ENCODE measurements at places on chromosomes 12 and 14.

DNA sequence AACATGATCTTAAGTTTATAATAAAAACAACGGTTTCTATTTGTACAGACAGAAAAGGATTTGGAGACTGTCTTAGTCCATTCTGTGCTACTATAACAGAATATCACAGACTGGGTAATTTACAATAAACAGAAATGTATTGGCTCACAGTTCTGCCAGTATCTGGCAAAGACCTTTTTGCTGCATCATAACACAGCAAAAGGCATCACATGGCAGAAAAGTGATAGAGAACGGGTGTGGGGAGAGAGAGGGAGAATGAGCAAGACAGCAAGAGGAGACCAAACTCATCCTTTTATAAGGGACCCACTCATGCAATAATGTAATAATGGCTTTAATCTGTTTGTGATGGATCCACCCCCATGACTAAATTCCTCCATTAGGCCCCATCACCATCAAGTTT lies 17.0 kb upstream of the NUDT4 start:
- DNase-seq = no peak

GRCh38 chr12:83323866-83324265 lies 637.2 kb downstream of the TMTC2 start:
- no peak for DNase-seq

GRCh38 chr12:78818487-78818886 lies 46.1 kb upstream of the SYT1 start:
- no peak for DNase-seq

GRCh38 chr14:59704054-59704645 lies 127.5 kb upstream of the CCDC175 start:
- no peak for DNase-seq

- no peak for DNase-seq
Measured at GRCh38 chr14:22509036-22509709, 79.9 kb downstream of the DAD1 start.
